Vagina (tissue), 2 donors: ENCODE measurements at places on chromosomes 2 and 18.

GRCh38 chr2:128691526-128691925 lies 372.9 kb upstream of the HS6ST1 start:
- DNase-seq, result no peak

GRCh38 chr2:171154348-171154747 lies 6.3 kb downstream of the TLK1 start:
- DNase-seq, result no peak

DNA sequence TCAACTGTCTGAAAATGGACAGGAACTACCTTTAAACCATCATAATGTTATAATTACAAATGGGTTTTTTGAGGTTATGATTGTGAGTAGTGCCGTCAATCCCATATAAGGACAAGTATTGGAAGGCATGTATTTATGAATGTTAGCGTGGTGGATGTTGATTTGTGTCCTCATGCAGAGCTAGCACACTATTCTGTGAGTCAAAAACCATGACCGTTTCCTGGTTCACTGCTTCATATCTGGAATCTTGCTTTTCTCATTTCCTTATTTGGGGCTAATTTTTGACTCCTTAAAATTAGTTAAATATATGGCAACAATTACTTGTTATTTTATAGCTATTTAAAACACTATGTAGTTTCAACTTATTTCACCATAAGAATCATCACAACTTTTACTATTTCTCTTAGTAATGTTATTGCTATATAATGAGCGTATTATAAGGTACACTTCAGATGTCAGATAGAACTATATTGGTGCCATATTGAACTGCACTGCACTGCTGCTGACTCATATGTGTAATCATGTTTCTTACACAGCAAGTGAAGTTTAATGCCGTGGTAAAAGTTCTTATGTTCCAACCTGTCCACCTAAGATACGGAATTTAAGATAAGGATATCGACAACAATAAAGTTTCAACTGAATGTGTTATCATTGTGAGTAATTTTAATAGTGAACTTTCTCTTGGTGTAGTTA lies 192.8 kb downstream of the PTGR3 start:
- no peak for DNase-seq

DNA sequence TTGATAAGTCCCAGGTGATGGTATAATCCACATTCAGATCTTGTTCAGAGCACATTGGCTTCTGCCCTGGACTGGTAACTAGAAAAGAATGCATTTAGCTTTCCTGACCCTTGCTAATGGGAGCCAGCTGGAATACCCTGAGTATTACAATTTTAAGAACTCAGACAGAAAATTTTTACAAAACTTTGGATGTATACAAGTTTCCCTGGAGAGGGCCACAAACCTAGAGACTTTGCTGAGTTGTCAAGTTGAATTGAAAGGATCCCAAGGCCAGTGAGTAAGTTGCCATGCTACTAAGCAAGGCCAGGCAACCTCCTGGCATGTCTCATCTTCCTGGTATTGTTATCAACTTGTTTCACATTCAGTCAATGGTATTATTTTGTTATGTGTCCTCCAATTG lies 20.0 kb upstream of the NABP1 start:
- no peak for DNase-seq

- DNase-seq, result peak; percentile 85
These were observed 39.1 kb downstream of the SNED1 start for GRCh38 chr2:241037498-241037897.

DNA sequence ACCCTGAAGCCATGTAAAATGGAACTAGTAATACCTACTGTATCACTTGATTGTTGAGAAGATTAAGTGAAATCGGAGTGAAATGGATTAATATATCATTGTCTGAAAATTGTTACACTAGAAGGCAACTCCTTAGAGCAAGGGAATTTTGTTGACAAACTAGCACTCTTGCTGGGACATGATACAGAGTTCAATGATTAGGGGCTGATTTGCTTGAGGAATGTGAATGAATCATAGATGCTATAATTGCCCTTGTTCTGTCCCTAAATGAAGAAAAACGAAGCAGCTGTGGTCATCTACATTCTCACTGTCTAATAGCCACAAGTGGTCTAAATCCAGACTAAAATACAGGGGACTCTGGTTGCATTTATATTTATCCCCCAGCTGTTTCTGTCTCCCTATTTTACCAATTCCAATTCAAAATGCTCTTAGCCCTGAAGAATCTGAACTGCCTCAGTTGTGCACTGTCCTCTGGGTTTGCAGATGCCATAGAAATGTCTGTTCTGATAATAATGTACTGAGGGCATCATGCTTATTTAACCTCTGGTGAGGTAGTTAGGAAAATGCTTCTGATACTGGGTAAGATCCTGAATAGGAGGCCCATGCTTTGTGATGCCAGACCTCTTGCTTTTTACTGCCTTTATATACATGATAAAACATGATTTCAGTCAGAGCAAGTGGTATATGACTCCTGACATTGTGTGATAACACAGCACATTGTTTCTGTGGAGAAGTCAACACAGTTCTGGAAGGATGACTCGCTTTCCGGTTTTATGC lies 382.1 kb downstream of the NRXN1 start:
- DNase-seq, result no peak

GRCh38 chr2:43045866-43046265 lies 180.5 kb downstream of the ZFP36L2 start:
- DNase-seq, result no peak

GRCh38 chr2:232351686-232352510 lies 26.7 kb upstream of the ALPP start:
- no peak for DNase-seq
